SJSA1 (cell line): ENCODE measurements at places on chromosomes 7 and 10. TPM values are rescaled to one million over a fixed set of nuclear protein-coding genes. Genes with fewer than 3 reads are reported as not detected.
A peak's percentile ranks its signal among the peaks of the same experiment; 100 is the strongest.

Gene PRPS1L1
- total RNA-seq = not detected in 2 replicates

Gene INSYN2A
- total RNA-seq = not detected in 2 replicates

Gene TEX47
- not detected in 2 replicates for total RNA-seq

Gene NPTX2
- 138 and 160 TPM in 2 replicates for total RNA-seq

GRCh38 chr7:128398016-128398840 lies 11.6 kb downstream of the IMPDH1 start:
- DNase-seq = peak; percentile 68

GRCh38 chr7:106367664-106368063 lies 82.9 kb upstream of the NAMPT start:
- DNase-seq = no peak

DNA sequence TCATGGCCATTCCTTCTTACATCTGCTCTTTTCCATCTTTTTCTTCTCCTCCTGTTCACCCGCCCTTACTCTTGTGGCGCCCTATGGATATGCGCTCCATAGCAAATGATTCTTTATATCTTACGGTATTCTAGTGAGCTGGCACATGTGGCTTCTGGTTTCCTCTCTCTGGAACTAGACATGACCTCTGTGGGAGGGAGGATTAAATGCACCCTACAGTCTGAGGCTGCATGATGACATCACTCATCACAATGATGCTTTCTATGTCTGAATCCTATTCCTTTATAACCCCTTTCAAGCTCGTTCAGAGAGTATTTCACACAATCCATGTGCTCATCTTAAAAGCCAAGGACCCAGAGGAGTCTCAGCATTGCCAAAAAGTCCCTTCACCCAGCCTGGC lies 153.3 kb downstream of the EGFR start:
- DNase-seq = no peak

- DNase-seq = no peak
Measured at GRCh38 chr7:35681231-35682029, 13.5 kb downstream of the HERPUD2 start.

DNA sequence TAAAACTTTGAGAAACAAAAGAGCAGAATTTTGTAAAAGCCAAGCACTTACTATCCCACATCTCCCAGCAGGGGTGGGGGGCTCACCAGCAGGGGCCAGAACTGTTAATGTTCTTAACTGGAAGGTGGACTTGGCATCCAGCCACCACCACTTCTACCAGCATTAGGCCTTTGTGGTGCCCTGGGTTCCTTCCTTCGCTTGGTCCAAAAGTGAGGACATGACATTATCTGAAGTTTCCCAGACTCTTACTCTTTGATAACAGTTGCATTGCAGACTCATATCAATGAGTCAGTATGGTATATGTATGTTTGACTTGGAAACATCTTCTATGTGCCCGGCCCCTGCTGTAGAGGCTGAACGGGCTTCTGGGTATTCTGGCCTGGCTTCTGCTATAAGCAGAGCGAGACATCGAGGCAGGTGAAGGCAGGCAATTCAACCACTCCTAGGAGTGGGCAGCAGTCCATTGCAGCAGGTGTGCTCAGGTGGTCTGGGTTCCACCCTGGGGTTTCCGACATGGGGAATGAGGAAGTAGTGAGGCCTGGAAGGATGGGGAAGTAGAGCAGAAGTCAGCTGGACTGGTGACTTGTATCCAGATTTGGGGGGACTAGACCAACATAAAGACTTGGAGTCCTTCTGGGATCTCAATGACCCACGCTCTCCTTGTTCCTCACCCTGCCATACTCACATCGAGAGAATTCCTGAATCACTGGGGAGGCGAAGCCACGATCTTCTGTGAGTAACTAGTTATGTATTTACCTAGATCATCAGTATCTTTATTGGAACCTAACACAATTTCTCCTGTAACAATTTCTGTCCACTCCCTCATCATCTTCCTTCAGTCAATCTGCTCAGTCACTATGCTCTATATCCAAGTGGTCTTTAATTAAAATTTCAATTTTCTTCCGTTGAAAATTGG lies 4.1 kb downstream of the ZNF777 start:
- DNase-seq = no peak

DNA sequence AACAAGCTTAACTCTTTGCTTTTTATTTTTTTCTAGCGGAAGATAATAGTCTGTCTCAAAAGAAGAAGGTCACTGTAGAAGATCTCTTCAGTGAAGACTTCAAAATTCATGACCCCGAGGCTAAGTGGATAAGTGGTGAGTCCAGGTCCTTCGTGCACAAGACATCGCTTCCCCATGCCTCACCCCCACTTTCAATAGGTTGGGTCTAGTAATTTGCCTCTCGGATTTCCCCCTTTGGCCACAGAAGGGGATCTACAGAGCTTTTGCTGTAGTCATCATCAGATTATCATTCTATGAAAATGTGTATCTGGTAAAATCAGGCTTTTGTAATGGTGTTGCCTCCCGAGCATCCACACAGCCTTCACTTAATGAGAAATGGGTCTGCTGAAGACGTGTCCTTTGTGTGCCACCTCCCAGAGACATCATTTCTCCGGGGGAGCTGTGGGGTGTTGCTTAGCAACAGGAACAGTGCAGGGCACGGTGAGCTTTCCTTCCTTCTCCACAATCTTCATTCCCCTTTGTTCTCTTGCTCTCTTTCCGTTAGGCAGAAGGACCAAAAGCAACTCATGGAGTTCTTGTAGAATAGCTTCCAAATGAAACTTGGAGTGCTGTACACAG lies 422.8 kb downstream of the DPP6 start:
- DNase-seq = no peak

- no peak for DNase-seq
Measured at GRCh38 chr10:44898665-44899064, 12.5 kb upstream of the TMEM72 start.

- no peak for DNase-seq
Measured at GRCh38 chr10:15444105-15445005, 73.3 kb upstream of the FAM171A1 start.
